ENCODE measurements at places on chromosomes 1 and 21. TPM values are rescaled to one million over a fixed set of nuclear protein-coding genes. Genes with fewer than 3 reads are reported as not detected.

Gene EPHA8
- not detected for total RNA-seq

Gene OR6N1
- not detected for total RNA-seq

Gene TTLL7
- 16.5 TPM for total RNA-seq

Gene CYP2J2
- total RNA-seq: 14.9 TPM

Gene LRRIQ3
- not detected for total RNA-seq

Gene LAX1
- 3.3 TPM for total RNA-seq

Gene CD5L
- not detected for total RNA-seq

Gene AGO3
- total RNA-seq: 14.5 TPM

Gene SLC35F3
- not detected for total RNA-seq

Gene FBXO2
- 3.1 TPM for total RNA-seq

Gene OR6Y1
- not detected for total RNA-seq

Gene KANK4
- total RNA-seq: not detected

Gene ZSWIM5
- 14.7 TPM for total RNA-seq

Gene ANGPTL3
- not detected for total RNA-seq

Gene KCND3
- total RNA-seq: 4.1 TPM

Gene PPP1R12B
- total RNA-seq: 131 TPM

Gene FAM72D
- total RNA-seq: not detected

Gene EFNA4
- total RNA-seq: 16.8 TPM

Gene FAM110D
- total RNA-seq: 6.6 TPM

Gene NKAIN1
- total RNA-seq: not detected

Gene TCHHL1
- not detected for total RNA-seq

Gene ITLN2
- total RNA-seq: 46.2 TPM

Gene CD1B
- not detected for total RNA-seq

Gene NBPF6
- total RNA-seq: 3.3 TPM

Gene RGSL1
- not detected for total RNA-seq

Gene DUSP23
- total RNA-seq: 76.7 TPM

All from Peyer's patch (tissue), 4 donors.